ENCODE measurements at places on chromosomes 12 and 14. TPM values are rescaled to one million over a fixed set of nuclear protein-coding genes. Genes with fewer than 3 reads are reported as not detected.
A peak's percentile ranks its signal among the peaks of the same experiment; 100 is the strongest.

- no peak for DNase-seq
Observed at GRCh38 chr14:49977126-49977841, 84.4 kb downstream of the ARF6 start.

- no peak for DNase-seq
Observed at GRCh38 chr14:91264151-91265150, 19.9 kb upstream of the GPR68 start.

- no peak for DNase-seq
Observed at GRCh38 chr12:105667973-105668743, 337.7 kb downstream of the C12orf75 start.

DNA sequence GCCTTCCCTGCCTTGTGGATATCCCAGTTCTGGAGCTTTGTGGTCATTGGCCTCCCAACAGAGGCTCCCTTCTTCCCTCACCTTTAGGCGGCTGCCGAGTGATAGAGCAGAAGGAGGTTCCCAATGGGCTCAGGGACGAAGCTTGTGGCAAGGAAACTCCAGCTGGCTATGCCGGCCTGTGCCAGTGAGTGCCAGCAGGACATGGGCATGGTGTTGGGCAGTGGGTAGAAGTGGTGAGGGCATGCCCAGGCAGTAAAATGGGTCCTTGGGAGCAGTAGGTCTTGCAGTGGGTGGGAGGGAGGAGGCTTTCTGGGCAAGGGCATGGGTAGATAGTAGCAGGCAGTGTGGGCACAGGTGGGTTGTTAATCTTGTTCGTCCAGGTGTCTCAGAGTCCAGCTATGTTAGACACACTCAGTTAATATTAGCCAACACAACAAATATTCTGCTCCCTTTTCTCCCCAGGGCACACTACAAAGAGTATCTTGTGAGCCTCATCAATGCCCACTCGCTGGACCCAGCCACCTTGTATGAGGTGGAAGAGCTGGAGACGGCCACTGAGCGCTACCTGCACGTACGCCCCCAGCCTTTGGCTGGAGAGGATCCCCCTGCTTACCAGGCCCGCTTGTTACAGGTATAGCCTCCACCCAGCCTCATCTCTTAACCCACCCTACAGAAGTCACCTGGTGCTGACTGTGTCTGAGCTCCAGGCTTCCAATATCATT, 1.1 kb upstream of the IRF9 start:
- DNase-seq, result no peak

DNA sequence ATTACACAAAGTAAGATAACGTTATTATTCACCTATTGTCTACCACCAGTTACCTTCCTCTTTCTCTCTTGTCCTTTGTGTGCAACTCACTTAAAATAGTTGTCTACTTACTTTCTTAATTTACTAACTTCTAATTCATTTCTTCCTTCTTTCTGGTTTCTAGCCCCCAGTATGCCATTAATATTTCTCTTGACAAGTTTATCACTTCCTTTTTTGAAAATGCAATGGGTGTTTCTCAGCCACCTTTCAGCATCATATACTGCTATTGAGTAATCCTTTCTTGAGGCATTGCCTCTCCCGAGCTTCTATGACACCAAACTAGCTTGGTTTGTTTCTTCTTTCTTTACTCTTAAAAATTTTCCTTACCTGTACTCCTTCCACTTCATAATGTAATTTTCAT, 633.6 kb downstream of the TMTC2 start:
- DNase-seq, result no peak

- DNase-seq, result no peak
Observed at GRCh38 chr12:33942172-33942571, 80.1 kb upstream of the ALG10 start.

- no peak for DNase-seq
Observed at GRCh38 chr14:52329678-52330369, 15.7 kb downstream of the PTGER2 start.

DNA sequence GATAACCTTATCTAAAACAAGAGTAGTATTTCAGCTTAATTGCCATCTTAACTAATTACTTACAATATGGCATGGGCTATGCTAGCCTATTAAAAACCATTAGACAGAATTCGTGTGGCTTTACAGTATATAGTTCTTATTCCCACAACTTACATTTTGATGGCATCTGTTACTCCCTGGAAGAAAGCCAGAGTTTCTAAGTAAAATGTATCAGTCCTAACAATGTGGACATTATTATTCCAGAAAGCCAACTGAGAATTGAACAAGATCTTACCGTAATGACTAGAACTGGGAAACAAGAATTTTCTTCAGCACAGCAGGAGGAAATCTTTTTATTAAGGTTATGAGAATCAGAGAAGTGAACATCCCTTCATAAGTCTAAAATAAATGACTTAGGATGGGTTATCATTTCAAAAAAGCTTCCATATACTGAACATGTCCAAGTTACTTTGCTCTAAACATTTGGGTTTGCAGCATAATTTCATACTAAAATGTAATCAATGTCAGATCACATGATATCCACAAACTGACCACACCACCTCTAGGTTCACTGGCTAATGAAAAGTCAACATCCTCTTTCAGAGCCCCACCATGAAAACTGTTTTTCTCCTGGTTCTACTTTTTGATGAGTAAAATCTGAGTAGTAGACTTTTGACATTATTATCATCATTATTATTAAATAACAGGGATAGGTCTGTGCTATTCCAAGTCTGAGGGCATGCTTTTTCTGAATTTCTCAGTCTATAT, 179.7 kb downstream of the SSPN start:
- DNase-seq, result no peak

- no peak for DNase-seq
Observed at GRCh38 chr12:115004470-115005146, 320.6 kb upstream of the TBX3 start.

GRCh38 chr12:92735131-92735721, 32.4 kb downstream of the PLEKHG7 start:
- DNase-seq, result no peak

DNA sequence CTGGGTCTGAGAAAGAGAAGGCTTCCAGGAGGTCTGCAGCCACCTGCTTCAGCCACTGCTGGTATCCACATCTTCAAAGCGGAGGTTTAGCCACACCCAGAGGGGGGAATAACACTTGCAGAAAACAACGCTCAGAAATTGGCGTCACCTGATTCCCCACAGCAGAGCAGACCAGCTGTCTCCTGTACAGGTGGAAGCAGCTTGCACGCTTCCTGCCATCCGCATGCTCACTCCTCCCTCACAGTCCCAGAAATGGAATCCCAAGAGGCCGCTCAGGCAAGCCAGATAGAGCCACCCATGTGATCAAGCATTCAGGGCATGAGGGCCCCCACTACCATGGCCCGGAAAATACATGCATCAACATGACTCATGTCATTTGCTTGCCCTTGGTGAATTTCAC, 112.2 kb upstream of the DIO3 start:
- no peak for DNase-seq

- DNase-seq, result no peak
Observed at GRCh38 chr12:5434647-5435560, 3.0 kb downstream of the NTF3 start.

- DNase-seq, result peak; percentile 59
Observed at GRCh38 chr12:389142-390096, at the start of gene KDM5A. Gene KDM5A (minus strand): TSS chr12:389320. CDS start chr12:389091, 229 bp downstream.

DNA sequence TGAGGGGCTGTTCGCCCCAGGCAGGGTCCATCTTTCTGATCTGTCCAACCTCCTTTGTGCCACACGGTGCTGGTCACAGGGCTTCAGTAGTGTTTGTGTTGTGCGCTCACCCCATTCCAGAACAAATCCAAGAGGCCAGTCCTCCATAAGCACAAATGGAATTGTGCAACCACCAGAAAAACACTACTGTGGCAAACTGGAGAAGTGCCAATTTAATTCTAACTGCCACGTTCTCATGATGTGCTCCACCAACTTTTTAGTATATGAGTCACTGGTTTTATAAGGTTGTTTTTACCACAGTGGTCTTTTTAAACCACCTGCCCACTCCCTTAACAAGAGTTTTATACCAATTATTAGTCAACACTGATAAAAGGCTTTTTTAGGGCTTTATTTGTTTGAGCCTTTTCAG, 380.2 kb downstream of the NAV3 start:
- no peak for DNase-seq

DNA sequence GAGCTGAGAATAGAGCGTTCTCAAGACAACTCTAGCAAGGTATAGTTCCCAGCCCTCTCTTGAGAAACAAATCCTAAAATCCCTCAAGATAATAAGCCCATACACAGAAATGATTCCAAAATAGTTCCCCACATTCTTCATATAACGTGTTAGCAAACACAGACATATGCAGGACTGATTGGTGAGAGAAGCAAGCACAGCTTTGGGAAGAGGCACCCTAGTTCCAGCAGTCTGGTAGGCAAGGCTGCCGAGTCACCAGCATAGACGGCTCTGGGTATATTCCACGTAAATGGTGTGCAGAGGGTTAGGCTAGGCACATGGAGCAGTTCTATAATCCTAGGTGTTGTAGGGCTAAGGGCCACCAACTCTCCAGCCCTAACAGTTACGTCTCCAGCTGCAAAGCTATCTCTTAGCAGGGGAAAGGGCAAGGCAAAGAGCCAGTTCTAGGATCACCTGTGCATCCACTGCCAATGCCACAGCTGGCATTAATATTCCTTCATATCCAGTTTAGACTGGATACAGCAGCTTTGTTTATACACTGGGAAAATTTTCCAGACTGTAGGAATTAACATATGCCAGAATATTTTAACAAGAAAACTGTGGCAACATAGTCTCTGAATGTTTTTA, 52.9 kb downstream of the SH2B3 start:
- no peak for DNase-seq

DNA sequence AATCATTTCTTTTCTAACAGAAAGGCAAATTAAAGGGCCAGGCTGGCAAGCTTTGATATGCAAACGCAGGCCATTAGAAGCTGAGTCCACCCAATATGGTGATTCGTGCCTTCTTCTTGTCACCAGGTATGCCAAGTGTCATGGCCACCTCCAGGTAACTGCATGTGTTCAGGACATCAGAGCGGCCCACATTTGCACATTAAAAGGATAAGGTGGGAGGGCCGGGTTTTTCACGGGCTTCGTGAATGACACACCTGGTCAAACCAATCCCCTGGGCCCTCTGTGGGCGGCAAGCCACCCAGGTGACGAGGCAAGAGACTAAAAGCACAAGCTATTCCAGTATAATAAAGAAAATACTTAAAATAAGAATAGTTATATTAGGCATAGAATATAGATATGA, 75.9 kb upstream of the TSPAN11 start:
- no peak for DNase-seq

GRCh38 chr14:71523630-71524319, 408.5 kb upstream of the RGS6 start:
- no peak for DNase-seq

- no peak for DNase-seq
Observed at GRCh38 chr14:99286761-99287160, 14.8 kb upstream of the BCL11B start.

GRCh38 chr12:133235401-133236112, at the start of gene ANHX:
Gene ANHX (minus strand): TSS chr12:133235877. CDS start chr12:133234356, 1,521 bp downstream.
- no peak for DNase-seq

GRCh38 chr14:93003945-93004698, 81.2 kb downstream of the CHGA start:
- no peak for DNase-seq

DNA sequence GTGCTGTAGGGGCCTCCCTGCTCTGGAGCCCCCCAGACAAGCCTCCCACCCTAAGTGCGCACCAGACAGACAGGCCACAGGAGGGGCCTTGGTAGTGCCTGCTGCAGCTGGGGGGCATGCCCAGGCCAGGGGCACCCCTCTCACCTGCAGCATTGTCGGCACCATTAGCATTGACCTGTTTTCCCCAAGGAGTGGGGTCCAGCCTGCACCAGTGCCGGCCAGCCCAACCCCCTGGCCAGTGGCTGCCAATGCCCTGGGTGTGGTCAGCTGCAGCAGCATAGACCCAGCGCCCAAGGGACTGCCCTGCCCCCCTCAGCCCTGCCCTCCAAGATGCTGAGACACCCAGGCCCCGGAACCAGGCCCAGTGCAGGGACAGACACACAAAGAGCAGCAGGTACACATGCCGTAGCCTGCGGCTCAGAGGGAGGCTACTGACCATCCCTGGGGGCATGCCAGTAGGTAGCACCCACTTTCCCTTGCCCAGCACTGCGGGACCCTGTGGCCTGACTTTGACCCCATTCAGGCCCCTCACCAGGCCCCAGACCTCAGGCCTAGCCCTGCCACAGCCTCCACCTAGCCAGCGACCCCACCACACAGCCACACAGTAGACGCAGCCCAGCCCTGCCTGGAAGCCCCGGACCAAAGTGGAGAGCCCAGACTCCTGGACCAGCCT, 1.0 kb downstream of the AHNAK2 start:
- no peak for DNase-seq

DNA sequence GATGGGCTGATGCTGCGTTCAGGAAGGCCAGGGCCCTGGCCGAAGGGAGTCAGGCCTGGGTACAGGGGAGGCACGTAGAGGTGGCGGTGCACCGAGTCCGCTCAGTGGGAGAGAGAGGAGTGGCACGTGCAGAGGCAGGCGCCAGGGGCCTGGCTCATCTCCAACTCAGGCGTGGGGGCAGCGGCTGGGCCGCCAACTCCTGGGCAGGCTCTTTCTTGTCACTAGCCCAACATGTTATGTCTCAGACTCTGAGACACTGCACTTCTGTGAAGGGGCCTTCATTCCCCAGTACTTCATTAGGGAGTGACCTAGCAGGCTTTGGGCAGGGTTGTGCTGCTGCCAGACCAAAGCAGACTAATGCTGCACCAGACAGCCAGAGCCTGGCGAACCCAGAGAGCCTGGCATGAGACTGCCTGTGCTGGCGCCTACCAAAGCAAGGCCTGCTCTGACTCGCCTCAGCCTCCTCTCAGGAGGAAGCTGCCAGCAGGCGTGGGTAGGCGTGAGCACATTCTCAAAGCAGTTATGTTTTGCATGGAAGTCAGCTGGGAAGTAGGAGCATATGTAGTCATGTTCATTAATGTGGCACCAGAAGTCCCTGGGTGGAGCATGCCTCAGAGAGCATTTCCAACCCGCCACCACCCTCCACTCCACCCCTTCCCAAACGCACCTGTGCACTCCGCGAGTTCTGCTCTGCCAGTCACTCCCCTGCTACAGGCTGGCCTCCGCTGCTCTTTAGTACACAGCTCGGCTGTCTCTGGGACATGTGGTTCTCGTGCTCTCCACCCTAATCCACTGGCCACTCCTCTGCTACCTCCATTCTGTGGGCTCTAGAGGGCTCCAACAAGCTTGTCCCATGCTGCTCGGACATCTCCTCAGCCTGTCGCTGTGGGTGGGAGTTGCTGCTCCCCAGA, 9.7 kb downstream of the CKB start:
- DNase-seq, result no peak

DNA sequence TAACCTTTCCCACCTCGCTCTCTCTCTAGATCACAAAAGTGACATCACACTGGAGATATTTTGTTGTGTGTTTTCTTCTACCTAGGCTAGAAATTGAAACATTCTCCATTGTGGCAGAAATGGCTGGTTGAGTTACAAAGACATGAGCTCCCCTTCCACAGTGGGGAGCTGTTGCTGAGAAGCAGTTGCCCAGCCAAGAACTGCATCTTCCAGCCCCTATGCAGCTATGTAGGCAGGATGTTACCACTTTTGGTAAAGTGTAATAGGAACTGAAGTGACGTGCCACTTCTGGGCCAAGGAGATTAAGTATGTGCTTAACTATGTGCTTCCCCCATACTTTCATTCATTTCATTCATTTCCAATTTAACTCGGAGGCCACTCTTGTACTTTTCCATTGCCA, 138.7 kb upstream of the E2F7 start:
- DNase-seq, result no peak

Gene OTOGL
- total RNA-seq, result 0.37 TPM

Gene MYBPC1
- total RNA-seq, result not detected

Gene RGS6
- 5.2 TPM for total RNA-seq

Gene DEGS2
- 0.19 TPM for total RNA-seq

Gene RPAP3
- total RNA-seq, result 14.2 TPM
